ENCODE measurements at places on chromosomes 4 and X. TPM values are rescaled to one million over a fixed set of nuclear protein-coding genes. Genes with fewer than 3 reads are reported as not detected.

Gene SOX3
- polyA plus RNA-seq: not detected

Gene HSPA4L
- 7.1 TPM for polyA plus RNA-seq

Gene RTL9
- 1.9 TPM for polyA plus RNA-seq

Gene ALPK1
- polyA plus RNA-seq: 7.6 TPM

Gene ZNF141
- 16.3 TPM for polyA plus RNA-seq

Gene JADE3
- polyA plus RNA-seq: 4.5 TPM

Gene GLRA3
- not detected for polyA plus RNA-seq

GRCh38 chrX:123581586-123581985 lies 151.3 kb downstream of the THOC2 start:
- no peak for DNase-seq

GRCh38 chrX:103061486-103061885 lies 2.5 kb downstream of the BEX1 start:
- DNase-seq: no peak

- no peak for DNase-seq
Measured at GRCh38 chr4:15270201-15270600, 157.6 kb upstream of the C1QTNF7 start.

DNA sequence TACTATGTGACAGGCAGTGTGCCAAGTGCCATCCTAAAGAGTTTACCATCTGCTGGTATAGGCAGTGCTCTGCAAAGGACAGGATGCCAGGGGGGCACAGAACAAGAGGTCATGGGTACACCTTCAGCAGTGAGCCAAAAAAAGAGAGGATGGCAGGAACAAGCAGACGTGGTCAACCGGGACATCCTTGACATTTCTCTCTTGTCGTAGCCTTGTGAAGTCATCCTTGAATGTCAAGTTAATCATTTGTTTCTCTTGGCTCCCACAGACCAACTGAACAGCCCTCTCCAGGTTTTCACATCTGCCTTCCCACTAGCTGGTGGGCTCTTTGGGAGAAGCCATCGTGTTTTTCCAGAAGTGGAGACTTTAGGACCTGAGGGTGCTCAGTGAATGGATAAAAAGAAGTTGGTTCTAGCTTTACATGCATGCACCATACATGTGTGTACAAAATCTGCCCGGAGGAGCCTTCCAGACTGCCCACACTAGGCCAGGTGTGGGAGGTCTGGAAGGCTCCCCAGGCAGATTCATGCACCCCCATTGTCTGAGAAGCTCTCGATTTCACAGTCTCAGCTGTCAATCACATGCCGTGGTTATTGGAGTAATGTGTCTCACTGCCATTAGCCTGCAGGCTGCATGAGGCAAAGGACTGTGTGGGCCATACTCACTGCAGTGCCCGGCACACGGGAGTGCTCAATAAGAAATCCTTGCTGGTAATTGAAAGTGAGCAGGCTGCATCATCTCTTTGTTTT lies 16.4 kb downstream of the PNMA6F start:
- no peak for DNase-seq

DNA sequence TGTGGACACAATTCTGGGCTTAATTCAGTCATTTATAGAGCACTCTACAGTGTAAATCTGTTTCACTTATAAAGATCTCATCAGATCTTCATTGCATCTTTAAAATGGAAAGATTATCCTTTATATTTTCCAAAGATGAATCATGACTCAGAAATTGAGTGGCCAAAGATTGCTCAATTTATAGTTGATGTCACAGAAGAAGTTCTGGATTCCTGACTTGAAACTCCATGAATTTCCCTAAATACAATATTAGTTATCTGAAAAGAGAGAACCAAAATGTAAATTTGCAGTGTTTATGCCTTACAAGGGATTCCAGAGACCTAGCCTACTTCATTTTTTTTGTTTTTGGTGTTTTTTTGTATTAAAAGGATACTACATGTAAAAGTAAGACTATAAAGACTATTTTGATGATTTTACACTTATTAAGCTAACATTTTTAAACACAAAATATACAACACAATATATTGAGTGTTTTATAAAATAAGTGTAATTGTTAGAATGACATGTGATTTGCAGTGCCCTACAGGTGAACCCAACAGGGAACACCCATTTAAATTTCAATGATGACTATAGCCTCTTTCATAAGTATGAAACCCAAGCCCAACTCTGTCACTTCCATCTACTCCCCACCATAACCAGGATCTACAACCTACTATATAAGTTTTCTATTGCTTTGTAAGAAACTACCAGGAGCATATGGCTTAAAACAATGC lies 183.5 kb downstream of the PCDH7 start:
- no peak for DNase-seq

DNA sequence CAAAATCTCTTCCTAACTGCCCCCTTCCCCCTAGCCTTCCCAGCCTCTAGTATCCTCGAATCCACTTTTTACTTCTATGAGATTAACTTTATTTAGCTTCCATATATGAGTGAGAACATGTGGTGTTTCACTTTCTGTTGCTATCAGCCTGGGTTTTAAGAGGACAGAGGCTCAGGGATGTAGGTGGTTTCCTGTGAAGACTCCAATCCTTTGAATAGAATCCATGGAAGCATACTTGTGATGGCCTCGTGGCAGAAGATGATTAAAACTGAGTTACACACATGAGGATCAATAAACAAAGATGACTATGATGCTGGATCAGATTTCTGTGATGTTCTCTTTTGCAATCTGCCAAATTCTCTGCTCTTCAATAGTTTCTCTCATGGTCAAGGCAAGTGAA lies 29.8 kb downstream of the CD99L2 start:
- DNase-seq: no peak

- DNase-seq: peak; percentile 11
Measured at GRCh38 chrX:57156397-57157049, 19.3 kb upstream of the SPIN2A start.

GRCh38 chrX:6983207-6983955 lies 164.1 kb upstream of the STS start:
- no peak for DNase-seq

DNA sequence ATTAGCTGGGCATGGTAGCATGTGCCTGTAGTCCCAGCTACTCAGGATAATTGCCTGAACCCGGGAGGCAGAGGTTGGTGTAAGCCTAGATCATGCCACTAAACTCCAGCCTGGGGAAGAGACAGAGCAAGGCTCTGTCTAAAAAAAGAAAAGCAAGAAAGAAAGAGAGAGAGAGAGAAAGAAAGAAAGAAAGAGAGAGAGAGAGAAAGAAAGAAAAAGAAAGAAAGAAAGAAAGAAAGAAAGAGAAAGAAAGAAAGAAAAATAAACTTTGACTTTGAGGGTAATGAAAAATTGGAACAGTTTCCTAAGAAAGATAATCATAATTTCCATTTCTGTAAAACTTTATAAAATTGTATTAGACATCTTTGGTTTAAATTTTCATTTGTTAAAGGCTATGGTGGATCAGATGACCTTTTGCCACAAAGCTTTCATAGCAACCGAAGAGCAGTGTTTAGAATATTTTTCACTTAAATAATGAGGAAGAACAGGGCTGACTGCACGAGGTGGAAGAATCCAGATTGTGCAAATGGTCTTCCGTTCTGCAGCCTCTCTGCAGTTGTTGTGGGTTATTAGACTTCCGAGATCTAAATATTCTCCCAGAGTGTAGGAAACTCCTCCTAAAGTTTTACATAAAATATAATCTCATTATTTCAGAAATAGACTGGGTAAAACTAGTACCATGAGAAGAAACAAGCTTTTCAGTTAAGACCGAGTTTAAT lies 55.9 kb downstream of the RBM47 start:
- DNase-seq: peak; percentile 23

DNA sequence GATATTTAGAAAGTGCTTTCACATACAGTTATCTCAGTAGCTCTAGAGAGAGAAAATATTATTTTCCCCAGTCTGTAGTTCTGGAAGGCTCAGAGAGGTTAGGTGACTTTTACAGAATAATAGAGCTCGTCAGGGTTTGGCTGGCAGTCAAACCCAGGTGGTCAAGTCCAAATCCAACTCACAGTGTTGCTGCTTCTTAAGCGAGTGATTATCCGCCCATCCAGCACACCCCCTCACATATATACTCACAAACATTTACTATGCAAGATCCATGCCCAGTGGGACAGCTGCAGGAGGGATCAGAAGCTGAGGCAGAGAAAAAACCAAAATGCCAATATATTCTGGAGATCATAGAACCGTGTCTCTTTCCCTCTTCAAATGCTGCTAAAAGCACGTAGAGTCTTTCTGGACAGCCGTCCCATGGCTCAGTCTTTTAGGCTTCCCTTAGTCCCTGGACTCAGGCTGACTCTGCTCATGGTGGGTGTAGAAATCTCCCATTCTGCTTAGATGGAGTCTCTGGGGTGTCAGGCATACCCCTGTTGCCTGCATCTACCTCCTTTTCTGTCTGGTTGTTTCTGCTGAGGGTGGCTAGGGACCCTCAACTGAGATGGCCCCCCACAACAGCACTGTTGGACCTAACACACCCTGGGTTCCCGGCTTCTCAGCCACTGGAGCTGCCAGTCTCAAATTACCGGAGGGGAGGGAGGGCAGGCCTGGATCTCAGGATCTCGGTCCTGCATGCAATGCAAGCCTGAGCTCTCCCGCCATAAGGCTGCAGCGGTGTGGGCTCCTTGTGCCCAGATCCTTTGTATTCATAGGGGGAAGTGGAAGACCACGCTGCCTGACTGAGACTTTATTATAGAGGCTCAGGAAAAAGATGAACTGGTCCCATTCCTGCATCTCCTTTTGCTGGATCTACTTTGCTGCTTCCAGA lies at the start of gene CHRNA9:
TSS of gene CHRNA9 (plus strand) at position 743 of the 934 bp plus-strand sequence. CDS start at position 878, 135 bp downstream.
- DNase-seq: no peak

DNA sequence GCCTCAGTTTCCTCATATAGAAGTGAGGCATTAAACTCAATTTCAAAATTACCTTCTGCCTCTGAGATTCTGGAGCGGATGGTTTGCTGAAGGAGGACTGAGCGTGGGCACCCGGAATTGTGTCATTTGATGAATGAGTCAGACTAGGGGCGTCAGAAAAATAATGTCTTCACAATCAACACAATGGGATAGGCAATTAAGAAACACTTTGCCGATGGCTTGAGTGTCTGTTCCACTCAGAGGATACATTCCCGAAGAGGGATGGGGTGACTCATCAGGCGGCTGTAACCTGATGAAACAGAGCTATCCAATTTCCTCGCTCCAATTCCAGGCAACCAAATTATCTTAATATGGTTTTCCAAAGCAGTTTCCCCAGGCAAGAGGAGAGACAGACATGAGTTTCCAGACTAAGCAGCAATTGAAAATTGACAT lies 1.2 kb upstream of the CHRNA9 start:
- DNase-seq: no peak

DNA sequence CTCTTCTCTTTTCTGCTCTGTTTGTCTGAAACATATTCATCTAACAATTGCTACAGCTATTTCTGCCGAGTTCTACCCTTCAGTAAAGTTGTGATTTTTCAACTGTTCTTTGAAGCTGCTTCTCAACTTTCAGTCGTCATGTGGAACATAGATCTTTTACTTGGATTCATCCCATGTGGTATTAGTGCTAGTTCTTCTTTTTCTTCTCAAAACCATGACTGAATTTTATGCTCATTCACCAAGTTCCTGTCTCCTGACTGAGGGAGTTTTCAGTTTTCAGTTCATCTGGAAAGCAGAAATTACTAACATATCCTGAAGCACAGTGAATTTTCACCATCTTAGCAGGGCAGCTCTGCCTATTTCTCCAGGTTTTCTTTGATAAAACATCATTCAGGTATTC lies 12.1 kb downstream of the ACSL4 start:
- no peak for DNase-seq

DNA sequence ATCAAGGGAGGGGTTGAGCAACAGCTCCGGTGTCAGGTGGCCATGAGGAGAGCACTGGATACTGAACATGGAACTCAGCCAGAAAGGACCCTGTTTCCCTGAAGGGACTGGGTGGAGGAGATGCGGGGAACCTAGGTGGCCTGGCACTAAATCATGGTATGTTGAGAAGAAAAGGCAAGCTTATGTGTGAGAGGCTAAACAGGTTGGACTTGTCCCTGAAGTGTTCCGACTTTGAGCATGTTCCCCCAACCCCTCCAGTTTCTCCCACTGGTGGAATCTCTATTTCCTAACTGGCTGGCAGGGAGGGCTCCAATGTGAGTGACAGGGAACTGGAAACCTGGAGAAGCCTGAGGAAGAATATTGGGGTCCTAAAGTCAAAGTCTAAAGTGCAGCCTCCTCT lies 69.5 kb downstream of the PLAC1 start:
- DNase-seq: no peak

DNA sequence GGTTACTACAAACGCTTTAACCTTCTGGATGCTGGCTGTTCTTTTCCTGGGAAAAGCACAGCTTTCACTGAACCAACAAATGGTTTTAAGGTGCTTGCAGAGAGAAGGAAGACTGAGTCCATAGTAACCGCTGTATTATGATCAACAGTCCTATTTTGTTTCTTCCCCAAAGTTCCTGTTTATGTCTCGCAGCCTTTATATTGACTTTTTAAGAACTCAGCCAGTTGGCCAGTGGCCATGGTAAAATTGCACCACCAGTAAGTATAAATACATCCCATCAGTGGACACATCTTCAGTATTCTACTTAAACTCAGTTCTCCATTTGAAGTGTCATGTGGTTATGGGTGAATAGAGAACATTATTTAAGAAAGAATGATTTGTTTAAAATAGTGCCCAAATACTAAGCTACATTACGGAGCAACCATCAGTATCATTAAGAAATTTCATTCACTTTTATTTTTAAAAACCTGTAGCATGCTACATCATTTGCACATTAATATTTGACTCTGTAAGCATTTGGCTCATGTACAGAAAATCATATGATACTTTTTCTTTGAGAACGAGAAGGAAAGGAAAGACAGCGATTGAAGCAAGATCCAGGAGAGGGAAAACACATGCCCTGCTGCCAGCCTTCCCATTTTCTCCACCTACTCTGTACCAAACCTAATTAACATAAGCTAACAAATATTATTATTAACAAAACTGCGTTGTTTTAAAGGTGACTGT lies 287.0 kb downstream of the ARHGAP24 start:
- peak; percentile 85 for DNase-seq

DNA sequence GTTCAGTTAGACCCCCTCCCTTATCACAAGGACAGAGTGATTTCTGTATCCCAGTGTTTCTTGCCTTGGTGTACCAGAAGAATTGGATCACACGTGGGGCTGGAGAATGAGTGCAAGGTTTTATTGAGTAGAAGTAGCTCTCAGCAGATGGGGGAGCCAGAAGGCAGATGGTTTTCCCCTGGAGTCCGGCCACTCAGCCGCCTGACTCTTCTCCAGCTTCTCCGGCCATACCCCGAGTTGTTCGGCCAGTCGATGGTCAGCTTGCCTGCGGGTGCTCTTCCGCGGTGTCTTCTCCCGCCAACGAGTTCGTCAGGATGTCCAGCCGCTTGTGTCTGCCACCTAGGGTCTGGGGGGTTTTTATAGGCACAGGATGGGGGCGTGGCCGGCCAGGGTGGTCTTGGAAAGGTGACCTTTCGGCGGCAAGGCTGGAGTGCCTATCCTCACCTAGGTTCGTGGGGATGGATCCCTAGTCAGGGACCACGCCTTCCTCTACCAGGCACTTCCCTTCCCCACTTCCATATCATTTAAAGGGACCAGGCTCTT lies 14.5 kb downstream of the GAB1 start:
- no peak for DNase-seq

DNA sequence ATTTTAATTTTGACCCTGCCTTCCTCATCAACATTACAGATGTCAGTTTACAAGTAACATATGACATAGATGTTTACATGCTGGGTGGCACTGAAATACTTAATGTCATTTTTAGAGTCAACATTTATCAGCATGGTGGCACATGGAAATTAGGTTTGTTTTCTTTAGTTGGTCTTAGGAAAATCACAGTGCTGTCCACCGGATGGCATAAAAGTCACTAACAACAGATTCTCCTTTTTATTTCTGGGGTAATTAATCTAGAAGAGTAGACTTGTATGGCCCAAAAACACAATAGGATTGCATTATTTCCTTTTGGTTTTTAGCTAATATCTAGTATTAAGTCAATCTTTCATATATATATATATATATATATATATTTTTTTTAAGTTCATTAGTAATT lies 88.6 kb upstream of the HHIP start:
- no peak for DNase-seq

GRCh38 chr4:61225656-61226055 lies 25.5 kb downstream of the ADGRL3 start:
- DNase-seq: peak; percentile 43
